ENCODE measurements at places on chromosomes 1 and 21.

GRCh38 chr1:83705091-83705490 is 293.8 kb downstream of the TTLL7 start:
- no peak for DNase-seq

DNA sequence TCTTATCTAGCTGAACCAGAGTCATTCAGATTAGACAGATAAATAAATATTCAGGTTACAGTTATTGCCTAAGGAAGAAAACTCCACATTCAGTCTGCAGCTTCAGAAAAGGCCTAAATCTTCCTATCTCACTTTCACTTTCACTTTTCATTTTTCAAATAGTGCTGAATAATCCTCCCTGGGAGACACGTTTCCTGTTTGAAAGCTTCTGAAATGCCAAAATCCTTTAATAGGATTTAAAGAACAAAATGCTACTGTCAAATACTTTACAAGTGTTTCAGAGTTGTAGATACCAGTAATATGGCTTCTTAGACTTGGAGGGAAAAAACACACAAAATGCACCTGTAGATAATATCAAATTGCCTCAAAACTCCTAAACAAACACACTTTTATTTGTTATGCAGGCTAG is 3.9 kb downstream of the PSMB2 start:
- DNase-seq = no peak

GRCh38 chr21:45469273-45470086 is 64.5 kb downstream of the COL18A1 start:
- DNase-seq = no peak

- DNase-seq = no peak
Measured at GRCh38 chr1:2179283-2180013, 15.1 kb downstream of the FAAP20 start.

DNA sequence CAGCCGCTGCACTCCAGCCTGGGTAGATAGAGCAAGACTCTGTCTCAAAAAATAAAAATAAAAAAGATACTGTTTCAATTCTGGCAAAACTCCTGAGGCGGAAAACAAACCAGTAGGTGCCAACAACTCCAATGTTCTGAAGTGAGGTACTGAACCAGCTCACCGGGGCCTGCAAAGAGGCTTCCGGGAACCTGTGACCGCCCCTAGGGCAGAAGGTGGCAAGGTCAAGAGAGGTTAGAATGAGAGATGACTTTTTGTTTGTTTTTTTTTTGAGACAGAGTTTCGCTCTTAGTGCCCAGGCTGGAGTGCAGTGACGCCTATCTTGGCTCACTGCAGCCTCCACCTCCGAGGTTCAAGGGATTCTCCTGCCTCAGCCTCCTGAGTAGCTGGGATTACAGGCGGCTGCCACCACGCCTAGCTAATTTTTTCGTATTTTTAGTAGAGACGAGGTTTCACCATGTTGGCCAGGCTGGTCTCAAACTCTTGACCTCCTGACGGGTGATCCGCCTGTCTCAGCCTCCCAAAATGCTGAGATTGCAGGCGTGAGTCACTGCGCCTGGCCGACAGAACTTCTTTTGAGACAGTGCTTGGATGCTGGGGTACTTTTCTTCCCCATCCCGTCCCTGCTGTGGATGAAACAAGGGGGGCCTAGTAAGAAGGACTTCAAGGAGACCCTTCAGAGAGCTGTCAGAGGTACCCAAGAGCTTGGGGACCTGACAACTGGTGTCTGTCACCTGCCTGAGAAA is 91.9 kb upstream of the SLC25A33 start:
- no peak for DNase-seq

GRCh38 chr1:170669107-170669445 is 5.1 kb downstream of the PRRX1 start:
- no peak for DNase-seq

DNA sequence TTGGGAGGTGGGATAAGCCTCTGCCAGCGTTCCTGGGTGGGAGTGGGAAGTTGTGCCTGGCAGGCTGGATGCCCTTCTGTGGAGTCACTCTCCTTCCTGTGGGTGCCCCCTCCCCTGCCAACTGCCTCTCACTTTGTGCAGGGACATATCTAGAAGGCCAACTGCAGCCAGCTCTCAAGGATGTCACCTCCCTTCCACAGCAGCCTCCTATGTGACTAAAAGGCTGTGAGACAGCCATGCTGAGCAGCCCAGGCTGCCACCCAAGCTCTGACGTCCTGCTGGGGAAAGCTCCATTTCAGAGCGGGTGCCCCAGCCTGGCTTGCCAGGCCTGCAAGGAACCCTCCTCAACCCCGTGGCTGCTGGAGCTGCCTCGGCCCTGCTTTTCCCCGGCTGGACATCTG is 19.6 kb upstream of the SLC26A9 start:
- DNase-seq = no peak

DNA sequence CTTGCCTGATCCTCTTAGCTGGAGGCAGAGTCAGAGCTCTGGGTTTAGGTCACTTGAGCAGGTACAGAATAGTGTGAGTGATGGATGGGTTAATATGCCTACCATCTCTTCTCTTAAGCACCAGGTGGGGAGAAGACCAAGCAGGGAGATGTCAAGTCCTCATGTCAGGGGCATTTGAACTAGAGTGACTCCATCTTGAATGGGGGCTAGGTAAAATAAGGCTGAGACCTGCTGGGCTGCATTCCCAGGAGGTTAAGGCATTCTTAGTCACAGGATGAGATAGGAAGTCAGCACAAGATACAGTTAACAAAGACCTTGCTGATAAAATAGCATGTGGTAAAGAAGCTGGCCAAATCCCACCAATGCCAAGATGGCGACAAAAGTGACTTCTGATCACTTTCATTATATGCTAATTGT is 77.4 kb upstream of the BTG3 start:
- no peak for DNase-seq

- DNase-seq = no peak
Measured at GRCh38 chr1:168518201-168518689, 25.6 kb downstream of the XCL2 start.

DNA sequence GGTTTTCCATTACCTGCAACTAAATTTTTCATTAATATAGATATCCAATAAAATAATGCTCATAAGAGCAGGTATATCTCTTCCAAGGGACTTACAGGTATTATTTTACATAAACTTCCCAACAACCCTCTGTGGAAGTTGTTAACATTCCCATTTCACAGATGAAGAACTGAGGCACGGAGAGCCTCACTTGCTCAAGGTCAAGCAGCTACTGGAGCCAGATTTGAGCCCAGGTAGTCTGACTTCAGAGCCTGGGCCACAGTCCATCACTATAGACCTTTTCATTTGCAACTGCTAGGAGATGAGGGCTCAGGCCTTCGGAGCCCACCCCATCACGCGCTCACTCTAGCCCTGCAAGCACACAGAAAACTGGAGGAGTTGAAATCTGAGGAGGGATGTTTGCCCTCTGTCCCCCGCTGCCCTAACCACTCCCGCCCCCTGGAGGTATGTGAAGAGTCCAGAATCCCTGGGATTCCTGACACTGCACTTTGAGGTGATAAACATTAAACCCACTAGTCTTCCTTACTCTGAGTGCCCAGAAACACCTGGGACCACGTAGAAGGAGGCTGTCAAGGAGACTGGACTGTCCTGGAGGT is 11.7 kb upstream of the ALPL start:
- no peak for DNase-seq

DNA sequence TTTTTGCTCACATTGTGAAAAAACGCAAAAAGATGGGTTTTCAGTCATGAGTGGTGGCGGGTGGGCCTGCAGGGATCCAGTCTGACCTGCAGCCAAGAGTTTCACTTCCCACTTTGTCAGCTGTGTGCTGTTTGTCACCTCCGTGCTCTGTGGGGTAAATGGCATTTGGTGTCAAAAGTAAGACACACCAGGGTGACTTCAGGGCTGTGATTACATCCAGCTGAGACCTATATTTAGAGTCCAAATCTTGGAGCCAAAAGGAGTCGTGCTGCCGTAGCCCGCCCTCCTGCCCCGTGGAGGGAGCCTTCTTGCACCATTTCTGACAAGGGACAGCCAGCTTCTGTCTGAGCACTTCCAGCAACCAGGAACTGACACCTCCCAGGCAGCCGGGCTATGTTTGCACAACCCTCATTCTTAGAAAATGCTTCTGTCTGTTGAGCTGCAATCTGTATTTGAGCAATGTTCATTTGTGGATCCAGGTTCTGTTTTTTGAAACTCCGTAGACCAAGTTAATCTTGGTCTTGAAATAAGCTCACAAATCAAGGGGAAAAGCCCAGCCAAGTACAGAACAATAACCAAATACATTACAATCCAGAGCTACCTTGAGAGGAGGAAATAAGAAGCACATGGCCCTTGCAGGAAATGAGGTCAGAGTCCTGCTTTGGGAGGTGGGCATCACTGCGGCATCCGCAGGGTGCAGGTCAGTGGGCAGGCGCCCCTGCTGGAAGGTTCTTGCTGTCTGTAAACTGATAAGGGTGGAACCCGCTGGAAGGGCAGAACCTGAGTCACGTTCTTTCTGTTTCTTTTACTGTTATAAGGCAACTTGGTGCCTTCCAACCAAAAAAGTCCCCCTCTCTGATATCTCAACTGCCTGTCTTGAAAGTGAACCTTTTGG is 14.4 kb downstream of the ABCG1 start:
- DNase-seq = peak; percentile 75

All from activated gamma-delta T cell treated with Interleukin-2 at 50 U/mL for 16 hours (primary cell).